ENCODE measurements at places on chromosomes 6 and 20.

- no peak for DNase-seq
Measured at GRCh38 chr20:62792940-62793756, 3.1 kb upstream of the MRGBP start.

DNA sequence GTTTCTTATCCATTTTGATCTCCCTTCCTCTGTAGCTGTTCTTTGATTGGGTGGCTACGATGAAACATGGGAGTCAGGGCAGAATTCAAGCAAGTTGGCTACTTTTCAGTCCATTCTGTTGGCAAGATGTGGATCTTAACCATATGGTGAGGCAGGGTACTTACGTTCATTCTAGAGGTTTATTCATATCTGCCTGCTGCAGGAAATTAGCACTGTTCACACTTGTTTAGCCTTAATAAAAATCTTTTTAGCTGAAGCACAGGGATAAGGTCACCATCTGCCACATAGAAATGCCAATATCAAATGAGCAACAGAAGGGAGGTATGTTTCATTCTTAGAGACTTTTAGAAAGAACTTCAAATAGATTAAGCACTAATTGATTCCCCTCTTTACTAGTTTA is 83.9 kb downstream of the GRIK2 start:
- no peak for DNase-seq

DNA sequence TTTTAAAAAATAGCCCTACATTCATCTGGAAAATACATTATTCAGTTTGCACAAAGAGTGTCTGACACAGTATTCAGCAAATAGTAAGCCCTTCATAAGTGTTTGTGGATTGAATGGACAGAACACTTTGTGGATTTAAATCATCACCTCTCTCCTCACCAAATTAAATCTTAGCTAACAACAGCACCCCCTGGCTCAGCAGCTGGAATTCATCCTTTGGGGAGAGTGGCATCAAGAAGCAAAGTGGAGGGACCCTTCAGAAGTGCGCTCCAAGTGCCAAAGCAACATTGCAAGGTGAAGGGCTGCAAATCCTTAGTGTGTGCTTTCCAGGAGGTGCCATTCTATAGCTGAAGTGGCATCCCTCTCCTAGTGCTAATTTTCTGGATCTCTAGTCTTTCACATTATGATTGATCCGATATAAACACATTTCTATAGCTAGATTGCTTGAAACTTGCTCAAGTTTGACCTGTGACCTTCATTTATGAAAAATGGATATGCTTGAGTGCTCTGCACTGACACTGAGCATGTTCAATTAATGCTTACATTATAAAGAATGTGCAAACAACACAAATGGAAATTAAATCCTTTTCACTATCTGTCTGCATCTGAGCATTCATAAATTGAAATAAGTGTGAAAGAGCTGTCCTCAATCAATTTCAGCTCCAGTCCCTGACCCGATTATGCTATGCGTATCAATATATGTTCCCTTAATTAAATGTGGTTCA is 891.7 kb downstream of the C6orf118 start:
- DNase-seq = no peak

GRCh38 chr6:168712993-168713392 is 272.0 kb downstream of the SMOC2 start:
- DNase-seq = no peak

DNA sequence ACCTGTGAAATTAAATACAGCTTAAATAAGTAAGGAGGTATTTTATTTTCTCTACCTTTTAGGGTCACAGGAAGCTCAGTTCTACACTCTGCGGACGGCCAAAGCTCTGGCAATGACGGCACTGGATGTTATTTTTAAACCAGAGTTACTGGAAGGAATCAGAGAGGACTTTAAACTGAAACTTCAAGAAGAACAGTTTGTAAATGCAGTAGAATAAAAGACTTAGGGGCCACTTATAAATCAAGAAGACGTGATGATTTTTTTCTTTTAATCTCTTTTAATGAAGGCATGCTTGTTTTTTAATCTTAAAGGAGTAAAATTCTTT is 16.2 kb downstream of the PM20D2 start:
- DNase-seq = no peak

- DNase-seq = no peak
Measured at GRCh38 chr6:138142806-138143205, 18.9 kb upstream of the ARFGEF3 start.

GRCh38 chr6:149387779-149388512 is 12.1 kb upstream of the SUMO4 start:
- no peak for DNase-seq

- DNase-seq = no peak
Measured at GRCh38 chr6:39471954-39472659, 149.6 kb upstream of the KCNK16 start.

- DNase-seq = no peak
Measured at GRCh38 chr20:56345911-56346310, 12.9 kb upstream of the FAM210B start.

GRCh38 chr6:47621838-47622449 is 76.4 kb upstream of the ADGRF4 start:
- no peak for DNase-seq

DNA sequence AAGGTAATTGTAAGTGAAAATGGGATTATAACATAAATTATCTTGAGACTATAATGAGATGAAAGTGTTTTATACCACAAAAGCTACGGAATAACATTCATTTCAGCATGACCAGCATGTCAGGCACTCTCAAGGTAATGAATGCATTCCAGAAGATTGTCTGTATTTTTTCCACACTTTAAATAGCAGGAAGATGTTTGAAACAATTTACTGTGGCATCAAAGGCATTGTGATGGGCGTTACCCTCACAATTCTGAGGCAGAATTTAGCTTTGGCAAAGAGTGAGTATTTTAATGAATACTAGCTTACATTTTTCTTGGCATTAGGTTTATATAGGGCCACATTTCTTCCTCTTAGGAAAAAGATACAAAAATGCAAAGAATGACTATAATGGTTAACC is 627.2 kb downstream of the BCKDHB start:
- no peak for DNase-seq

GRCh38 chr6:129508477-129509145 is 201.4 kb downstream of the ARHGAP18 start:
- no peak for DNase-seq

GRCh38 chr20:18754030-18754652 is 59.4 kb upstream of the SCP2D1 start:
- no peak for DNase-seq

DNA sequence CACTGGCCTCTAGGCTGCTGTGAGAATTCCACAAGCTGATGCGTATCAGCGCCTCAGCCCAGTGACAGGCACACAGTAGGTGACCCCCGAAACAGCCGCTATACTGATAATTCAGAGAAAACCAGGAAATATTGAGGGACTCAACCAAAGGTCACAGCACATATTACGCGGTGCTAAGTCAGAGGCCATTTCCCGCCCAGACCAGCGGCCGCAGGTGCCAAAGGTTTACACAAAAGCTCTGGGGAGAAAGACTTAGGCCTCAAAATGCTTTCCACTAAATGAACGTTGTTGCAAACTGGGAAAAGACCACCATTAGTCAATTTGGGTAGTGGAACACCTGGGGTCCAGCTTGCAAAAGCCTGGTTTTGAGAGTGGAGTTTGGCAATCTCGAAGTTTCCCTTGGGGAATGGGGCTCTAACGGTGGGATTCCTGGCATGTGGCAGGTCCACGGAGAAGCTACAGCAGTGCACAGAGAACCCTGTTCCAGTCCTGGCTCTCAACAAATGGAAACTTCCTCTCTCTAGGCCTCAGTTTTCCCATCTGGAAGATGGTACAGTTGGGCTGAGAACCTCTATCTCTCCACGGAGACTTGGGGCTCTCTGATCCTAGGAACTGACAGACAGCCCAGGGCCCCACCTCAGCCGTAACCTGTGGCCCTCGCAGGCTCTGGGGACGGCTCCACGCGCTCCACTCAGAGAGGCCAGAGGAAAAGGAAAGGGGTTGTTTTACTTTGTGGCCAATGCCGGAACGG is 4.7 kb downstream of the NOL4L start:
- DNase-seq = no peak

- no peak for DNase-seq
Measured at GRCh38 chr6:36324191-36324590, 12.5 kb downstream of the BNIP5 start.
